HAP-1 (cell line): ENCODE measurements at places on chromosomes 6 and 20.
A peak's percentile ranks its signal among the peaks of the same experiment; 100 is the strongest.

DNA sequence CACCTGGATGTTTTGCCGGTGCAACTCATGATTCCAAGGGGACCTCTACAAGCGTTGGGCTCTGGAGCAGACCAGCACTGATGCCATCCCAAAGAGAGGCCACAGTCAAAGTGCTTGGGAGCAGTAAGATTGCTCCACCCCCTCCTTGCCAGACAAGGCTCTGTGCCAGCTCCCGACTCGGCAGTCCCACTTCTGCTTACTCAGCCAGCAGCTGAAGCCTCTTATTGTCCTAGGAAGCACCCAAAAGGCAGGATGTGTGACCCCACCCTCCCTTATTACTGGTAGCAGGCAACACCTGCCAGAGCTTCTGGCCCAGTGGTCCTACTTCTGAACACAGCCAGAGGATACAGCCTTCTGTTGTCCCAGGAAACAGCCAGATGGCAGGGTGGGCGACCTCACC is 614.2 kb downstream of the TENT5A start:
- DNase-seq: no peak

DNA sequence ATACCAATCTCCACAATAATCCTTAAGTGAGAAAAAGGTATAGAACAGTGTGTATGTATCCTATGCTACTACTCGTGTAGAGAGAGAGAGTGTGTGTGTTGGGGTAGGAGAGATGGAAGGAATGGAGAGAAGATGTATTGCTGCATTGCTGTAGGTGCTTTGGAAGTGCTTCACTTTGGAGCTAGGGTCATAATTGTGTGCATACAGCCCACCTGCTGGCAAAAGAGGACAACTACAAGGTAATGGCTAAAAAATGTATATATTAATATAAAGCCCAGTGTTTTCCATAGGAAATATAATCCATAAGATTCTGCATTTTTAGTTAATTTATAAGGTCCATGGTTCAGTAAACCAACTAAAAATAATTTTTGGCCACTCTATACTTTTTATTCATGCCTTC is 36.1 kb downstream of the SERAC1 start:
- DNase-seq: peak; percentile 27

- no peak for DNase-seq
Measured at GRCh38 chr6:131042664-131043063, 20.4 kb downstream of the EPB41L2 start.

GRCh38 chr6:129368076-129368475 is 341.9 kb downstream of the ARHGAP18 start:
- DNase-seq: no peak

DNA sequence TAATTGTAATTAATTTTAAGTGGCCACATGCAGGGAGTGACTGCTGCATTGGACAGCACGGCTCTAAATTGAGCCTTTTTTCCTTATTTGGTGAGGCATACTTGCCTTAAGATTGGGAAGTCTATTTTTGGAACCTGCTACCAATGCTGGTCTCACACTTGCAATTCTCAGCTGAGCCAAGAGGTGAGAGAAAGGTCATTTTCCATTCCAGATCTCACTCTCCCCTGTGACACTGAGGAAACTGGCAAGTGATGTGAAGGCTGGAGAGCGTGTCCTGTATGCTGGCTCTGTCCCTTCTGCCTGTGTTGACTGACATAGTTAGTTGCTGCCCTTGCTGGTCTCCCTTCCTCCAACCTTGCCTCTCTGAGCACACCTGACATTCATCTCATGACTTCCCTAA is 735 bp upstream of the MOG start:
- no peak for DNase-seq

GRCh38 chr6:15502446-15503345 is 160.1 kb downstream of the DTNBP1 start:
- DNase-seq: no peak

- no peak for DNase-seq
Measured at GRCh38 chr20:23528867-23529431, 38.0 kb downstream of the CST8 start.

DNA sequence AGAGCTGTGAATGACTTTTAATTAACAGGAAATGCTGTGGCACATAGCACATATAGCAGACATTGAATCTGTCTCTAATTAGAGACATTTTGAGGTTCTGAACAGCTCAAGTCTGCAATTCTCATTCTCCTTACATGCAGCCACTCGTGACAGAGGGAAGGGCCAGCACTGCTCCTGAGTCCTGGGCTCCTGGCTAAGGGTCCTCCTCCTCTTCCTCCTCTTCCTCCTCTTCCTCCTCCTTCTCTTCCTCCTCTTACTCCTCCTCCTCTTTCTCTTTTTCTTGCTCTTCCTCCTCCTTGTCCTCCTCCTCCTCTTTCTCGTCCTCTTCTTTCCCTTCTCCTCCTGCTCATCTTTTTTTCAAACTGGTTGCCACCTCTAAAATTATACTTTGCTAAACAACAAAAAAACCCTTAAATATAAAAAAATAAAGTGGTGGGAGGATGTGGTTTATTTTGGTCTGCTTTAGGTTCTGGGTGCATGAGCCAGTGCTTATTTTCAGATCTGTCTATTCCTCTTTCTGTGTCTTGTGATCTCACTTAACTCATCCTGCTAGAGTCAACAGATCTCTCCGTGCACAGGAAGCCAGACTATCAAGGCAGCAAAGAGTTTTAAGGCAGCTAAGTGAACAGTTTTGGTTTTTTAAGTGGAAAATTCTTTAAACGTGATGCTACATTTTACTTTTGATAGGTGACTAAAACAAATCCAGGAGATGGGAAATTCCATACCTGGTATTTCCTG is 159.3 kb downstream of the CD83 start:
- no peak for DNase-seq

- peak; percentile 20 for DNase-seq
Measured at GRCh38 chr6:18034798-18035202, 47.4 kb upstream of the KIF13A start.

DNA sequence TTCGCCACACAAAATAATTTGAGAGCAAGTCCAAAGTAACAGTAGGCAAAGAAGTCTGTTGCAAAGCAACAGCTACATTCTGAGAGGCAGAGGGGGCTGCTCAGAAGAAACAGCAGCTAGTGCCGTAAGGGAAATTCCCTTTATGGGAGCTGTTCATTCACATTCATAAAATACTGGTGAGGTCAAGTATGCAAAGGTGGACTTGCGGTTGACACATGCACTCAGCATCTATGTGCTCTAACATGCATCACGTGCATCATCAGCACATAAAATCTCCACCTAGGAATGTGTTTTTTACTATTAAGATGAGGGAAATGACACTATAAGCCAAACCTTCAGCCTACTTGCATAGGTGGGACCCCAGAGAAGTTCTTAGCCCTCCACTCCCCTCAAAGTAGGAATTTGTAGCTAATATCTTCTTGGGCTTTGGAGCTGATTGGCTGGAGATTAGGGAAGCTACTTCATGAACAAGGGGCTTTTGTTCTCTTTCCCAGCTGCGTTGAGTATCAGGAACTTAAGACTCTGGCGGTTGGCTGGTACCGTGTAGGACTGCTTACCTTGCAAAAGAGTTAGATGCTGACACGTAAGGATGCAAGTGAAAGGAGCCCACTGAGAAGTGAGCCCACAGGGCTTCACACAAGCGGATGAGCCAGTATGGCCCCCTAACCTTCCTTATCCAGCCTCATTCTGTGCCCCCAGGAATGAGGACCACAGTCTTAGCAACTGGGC is 12.4 kb downstream of the CST3 start:
- no peak for DNase-seq

DNA sequence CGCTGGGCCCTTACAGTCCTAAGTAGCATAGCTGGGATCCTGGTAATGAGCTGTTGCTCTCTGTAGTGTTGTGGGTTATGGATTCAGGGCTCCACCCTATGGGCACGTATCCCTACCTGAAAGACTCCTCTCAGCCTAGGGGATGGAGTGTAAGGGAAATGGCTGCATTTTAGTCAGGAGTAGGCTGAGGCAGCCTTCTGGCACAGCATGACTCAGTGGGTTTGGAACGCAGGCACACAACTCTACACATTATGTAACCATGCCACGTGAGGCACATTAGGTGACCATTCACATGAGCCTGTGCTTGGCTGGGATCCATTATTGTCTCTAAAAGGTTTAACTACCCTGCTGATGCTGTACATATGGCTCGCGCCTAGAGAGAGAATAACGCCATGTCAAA is 27.8 kb downstream of the HDDC2 start:
- DNase-seq: no peak

GRCh38 chr20:51319522-51319921 is 223.0 kb downstream of the NFATC2 start:
- DNase-seq: no peak

- DNase-seq: no peak
Measured at GRCh38 chr6:165704045-165704748, 41.2 kb upstream of the PDE10A start.

DNA sequence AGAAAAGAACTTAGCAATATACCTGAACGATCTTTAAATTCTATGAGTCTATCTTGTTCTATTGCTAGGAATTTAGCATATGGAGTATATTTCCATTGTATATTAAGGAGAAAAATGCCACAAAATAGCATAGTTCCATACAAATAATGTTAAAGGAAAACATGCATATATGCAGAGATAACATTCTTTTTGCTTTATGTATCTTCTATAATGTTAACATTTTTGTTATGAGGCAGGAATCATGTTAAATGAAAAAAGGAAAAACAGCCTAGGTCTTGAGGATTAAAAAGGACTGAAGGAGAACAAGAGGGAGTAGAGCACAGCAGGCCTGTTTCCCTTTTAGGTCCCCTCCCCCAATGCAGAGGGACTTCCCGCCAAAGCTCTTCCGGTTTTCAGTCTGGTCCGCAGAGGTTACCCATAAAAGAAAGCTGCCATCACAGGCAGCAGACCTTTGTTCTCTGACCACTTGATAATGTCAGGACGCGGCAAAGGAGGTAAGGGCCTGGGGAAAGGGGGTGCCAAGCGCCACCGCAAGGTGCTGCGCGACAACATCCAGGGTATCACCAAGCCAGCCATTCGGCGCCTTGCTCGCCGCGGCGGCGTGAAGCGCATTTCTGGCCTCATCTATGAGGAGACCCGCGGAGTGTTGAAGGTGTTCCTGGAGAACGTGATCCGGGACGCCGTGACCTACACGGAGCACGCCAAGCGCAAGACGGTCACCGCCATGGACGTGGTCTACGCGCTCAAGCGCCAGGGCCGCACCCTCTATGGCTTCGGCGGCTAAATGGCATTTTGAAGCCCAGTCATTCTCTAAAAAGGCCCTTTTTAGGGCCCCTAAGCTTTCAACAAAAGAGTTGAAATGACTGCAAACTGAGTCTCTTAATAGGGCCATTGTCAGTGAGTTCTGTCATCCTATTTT is 108.4 kb upstream of the PRSS16 start:
- peak; percentile 89 for DNase-seq

DNA sequence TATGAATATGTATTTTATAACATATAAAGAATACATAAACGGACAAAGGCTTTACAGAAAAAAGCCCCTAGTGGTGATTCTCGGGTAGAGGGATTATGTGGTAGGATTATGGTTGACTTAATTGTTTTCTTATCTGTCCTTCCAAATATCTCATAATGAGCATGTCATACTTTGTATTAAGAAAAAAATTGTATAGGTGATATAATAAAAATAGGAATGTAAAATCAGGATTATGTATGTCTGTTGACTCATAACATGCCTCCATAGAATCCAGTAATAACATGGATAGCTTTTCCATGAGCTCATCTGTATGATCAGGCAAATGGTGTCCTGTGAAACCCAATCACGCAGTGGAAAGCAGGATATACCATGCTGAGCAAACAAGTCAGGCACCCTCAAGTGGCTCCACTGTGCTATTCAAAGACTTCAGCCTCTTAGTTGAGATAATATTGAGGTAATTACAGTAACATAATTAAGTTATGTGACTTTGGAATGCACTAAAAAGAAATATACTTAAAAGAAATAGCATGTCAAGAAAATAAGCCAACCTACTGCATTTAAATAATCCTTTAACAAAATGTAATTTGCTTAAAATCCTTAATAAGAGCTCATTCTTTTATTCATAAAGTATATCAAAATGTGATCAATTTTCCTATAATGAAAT is 39.6 kb upstream of the PRELID3B start:
- DNase-seq: peak; percentile 8

- DNase-seq: peak; percentile 34
Measured at GRCh38 chr6:142301651-142302391, at the start of gene ADGRG6. Gene ADGRG6, plus strand, starts transcription at chr6:142302007. Its CDS starts 323 bp downstream, at chr6:142302330.

GRCh38 chr20:19555726-19556125 is 202.3 kb upstream of the RIN2 start:
- DNase-seq: no peak

DNA sequence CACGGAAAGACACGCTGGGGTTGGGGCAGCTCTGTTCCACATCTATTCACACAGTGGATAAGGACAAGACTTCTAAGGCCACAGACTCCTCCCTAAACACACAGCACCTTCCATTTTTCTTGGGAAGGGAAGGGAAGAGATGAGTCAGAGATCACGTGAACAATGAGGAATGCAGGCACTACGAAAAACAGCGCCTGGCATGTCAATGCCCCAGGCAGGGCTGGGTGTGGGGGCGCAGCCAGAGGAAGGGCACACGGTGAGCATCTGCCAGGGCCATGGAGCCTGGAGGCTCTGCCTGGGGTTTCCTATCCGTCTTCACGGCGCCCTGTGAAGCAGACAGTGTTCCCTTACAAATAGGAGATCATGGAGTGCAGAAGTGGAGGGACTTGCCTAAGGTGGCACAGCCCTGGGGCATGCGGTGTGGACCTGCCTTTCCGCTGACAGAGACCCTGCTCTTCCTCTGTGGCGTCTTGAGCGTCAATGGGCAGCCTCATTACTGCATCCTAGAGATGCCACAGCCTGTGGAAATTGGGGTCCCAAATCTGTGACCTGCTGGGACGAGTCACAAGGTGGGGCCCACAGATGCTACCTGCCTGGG is 15.4 kb downstream of the UNC93A start:
- DNase-seq: no peak

- DNase-seq: no peak
Measured at GRCh38 chr6:43517505-43518357, 842 bp downstream of the POLR1C start.

DNA sequence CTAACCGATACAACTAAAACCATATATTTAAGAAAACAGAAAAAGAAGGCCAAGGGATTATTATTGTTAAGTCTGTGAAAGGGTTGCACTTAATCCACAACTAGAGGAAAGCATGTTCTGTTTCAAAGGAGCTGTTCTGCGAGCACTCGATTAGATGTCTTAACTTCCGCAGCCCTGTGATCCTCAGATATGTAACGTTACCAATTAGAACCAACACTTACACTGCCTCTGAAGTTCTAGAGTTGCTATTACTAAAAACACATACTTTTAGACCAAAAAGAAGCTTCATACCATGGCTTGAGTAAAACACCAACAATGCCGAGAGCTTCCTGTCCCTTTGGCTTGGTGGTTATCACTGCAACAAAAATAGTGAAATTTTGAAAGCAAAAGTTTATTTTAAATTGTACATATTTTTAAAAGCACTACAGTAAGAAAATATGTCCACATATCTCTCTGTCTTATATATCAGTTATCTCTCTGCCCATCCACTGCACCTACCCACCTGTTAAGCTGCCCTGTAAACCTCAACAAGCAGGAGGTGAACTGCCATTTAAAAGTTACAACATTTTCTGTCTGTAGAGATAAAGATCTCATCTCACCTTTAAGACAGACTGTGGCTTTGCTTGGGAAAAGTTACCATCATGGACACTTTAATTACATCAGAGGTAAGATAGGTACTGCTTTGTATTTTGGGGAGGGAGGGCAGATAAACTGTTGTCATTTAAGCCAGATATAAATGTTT is 7.1 kb upstream of the DUSP22 start:
- no peak for DNase-seq

GRCh38 chr6:2102966-2103365 is 142.4 kb downstream of the GMDS start:
- no peak for DNase-seq
